Ascending aorta (tissue), 2 donors: ENCODE measurements at places on chromosomes 16 and 17. TPM values are rescaled to one million over a fixed set of nuclear protein-coding genes. Genes with fewer than 3 reads are reported as not detected.

The KRT33B gene
- total RNA-seq = not detected

The CD300E gene
- total RNA-seq = 0.21 TPM

The C16orf46 gene
- total RNA-seq = not detected

The MFSD6L gene
- total RNA-seq = not detected

The PALB2 gene
- 2.1 TPM for total RNA-seq

The ABCA6 gene
- 37.4 TPM for total RNA-seq

DNA sequence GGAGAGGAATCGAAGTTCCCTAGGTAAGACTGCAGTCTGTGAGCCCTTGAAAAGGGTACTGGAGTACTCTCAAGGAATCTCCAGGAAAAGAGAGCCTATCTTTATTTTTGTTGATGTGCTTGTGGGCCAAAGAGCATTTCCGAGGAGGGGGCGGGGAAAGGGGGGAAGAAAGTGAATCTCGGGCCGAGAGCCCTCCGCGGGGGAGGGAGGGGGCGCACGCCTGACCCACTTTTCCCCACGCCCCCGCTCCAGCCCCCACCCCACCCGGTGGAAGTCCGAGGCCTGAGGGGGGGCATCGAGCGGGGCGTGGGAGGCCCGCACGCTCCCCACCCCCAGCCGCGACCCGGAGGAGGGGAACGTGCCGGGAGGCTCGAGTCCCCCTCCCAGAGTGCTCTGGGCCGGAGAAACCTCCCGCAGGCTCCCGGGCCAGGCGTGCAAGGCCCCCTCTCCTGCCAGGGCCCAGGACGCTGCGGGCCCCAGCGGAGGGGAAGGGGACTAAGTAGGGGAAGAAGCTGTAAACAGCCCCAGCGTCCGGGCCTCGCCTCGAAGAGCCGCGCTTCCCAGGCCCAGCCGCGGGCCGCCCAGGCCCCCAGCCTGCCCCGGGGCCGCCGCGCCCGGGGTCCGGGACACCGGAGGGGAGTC lies 444 bp downstream of the HELZ start:
- peak; percentile 49 for DNase-seq

DNA sequence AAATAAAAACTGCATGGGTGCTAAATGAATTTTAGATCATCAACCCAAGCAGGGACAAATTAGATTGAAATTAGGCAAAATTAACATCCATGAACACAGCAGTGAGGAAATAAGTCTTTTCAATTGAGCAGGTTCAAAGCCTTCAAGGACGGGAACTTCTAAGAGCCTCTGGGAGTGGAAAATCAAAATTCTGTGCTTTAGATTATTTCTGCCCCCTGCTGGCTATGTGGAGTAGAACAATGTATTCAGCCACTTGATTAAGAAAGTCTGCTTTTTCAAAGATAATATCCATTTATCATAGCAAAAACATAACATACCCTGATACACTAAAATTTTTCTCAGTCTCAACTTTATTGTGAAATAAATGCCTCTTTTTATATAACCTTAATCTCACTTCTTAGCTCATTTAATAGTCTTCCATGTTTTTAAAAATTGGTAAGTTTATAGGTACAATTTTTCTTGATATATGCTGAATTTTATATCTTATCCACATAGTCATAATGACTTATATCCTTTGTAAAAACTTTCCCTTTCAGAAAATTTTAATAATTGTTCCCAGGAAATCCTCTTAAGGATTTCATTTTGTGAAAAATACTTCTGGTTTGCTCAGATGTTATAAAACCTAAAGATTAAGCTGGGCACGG lies 28.1 kb upstream of the NOL11 start:
- DNase-seq = no peak

DNA sequence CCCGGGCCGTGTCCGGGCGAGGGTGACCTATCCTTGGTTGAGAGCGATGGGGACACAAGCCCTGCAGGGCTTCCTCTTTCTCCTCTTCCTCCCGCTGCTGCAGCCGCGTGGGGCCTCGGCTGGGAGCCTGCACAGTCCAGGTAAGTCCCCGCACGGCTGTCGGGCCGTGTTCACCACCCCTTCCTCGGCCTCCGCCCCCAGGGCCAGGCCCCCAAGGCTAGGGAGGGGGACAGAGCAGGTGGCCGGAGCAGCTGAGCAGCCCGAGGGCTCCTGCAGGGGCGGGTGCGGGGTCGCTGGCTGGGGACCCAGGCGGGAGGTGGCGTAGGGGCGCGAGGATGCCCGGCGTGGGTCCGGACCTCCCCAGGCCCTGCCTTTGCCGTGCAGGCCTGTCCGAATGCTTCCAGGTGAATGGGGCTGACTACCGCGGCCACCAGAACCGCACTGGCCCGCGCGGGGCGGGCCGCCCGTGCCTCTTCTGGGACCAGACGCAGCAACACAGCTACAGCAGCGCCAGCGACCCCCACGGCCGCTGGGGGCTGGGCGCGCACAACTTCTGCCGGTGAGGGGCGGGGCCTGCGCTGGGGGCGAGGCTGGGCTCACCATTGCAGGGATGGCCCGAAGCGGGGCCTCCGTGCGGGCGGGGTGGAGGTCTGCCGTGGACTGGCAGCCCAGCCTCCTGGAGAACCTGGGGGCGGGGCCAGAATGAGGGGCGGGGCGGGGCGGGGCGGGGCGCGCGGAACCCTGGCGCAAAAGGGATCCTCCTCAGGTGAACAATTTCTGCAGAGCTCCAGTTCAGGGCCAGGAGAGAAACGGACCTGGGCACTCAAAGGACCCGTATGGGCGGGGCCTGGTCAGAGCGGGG lies 631 bp downstream of the KREMEN2 start:
- no peak for DNase-seq

DNA sequence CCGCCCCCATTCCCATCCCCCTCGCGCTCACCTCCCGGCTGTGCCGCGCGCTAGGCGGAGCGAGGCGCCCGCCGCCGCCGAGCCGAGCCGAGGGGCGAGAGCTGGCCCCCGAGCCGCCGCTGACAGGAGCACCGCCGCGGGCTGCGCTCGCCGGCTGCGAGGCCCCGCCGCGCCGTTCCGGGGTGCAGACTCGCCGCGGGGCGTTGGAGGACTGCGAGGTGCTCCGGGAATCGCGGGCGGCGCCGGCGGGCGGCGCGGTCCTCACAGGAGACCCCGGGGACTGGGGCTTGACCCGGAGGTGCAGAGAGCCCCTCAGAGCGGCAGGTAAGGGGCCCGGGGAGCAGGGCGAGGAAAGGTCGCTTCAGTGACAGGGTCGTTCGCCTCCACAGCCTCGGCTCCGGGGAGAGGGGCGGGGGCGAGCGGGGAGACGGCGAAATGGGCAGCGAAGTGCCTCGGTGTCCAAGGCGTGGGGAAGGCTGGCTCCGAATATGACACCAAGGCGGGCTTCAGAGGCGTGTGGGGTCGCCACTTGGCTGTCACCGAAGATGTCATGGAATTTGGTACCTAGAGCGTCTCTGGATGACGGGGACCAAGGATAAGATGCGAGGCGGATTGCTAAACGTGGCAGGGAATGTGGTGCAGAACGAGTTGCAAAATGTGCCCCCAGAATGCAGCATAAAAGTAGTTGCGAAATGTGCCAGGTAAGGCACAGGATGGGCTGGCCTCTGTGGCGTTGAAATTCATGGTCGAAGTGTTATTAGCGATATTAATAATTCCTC lies 580 bp downstream of the TANC2 start:
- DNase-seq = no peak

DNA sequence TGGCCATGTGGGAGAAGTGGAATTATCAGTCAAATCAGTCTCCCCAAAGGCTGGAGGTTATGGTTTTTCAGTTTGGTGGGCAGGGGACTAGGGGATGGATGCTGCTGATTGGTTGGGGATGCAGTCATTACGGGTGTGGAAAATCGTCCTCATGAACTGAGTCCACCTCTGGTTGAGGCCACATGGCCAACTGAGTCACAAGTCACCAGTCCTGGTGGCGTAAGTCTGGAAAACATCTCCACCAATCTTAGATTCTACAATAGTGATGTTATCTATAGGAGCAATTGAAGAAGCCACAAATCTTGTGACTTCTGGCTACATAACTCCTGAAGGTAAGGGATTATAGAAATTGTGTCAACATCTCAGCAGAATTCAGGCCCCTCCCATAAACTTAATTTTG lies 5.2 kb upstream of the RNF135 start:
- peak; percentile 4 for DNase-seq

DNA sequence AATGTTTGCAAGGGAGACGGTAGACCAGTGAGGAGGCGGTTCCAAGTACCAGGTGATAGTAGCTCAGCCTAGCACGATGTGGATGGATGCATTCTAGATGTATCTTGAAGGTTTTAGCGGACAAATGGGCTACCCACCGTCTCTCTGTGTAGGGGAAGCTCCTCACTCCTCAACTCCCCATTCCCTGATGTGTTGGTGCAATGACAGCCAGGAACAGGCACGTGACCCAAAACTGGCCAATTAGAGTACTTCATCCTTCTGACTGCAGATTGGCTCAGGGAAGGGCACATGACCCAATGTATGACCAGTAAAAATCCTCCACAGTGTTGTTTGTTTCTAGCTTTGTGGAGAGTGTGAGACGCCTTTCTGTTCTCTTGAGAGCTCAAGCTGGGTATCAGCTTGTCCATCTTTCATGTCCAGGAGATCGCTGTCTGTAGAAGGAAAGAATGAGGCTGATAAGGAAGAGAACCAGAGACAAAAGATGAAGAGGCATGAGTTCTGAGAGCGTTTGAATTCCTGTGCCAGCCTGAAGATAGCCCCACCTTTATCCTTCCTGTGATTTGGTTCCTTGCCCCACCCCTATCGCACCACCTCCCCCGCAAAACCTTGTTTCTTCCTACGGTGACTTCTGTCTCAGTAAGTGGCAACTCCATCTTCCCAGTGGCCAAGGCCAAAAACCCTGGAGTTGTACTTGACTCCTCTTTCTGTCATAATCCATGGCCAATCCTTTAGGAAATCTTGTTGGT lies 2.3 kb upstream of the BORCS6 start:
- DNase-seq = peak; percentile 94

GRCh38 chr17:39834017-39834416 lies 30.1 kb downstream of the IKZF3 start:
- no peak for DNase-seq

DNA sequence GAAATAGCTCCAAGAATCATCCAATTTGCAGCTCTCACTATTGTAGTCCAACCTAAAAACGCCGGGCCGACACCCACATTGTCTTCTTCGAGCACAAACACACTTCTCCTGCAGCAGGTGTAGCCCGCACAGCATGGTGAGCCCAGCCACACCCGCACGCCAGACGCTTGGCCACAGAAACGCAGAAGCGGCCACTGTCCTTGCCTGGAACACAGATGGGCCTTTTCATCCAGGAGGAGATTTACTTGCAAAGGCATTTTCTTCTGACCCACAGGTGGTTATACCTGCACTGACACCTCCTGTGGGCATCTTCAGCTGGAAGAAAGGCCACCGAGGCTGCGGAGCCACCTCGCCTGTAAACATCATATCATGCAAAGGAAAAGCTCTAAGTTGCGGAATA lies 98.4 kb downstream of the ADCY9 start:
- no peak for DNase-seq

DNA sequence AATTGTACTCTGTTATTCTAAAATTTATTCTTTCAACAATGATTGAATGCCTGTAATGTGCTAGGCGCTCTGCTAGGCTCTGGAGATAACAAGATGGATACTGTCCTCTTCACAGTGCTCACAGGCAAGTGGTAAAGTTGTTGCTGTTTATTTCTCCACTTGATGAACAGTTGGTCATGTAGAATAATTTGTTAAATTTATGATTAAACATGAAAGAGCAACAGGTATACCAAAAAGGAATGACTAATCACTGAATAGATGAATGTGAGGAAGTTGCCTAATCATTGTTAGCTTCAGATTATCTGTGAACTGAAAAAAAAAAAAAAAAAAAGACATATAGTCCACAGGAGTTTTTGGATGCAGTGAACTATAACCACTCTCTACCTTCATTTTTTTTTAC lies 62.3 kb downstream of the NFATC3 start:
- DNase-seq = no peak

GRCh38 chr16:70692873-70693671 lies 7.2 kb upstream of the MTSS2 start:
- no peak for DNase-seq

DNA sequence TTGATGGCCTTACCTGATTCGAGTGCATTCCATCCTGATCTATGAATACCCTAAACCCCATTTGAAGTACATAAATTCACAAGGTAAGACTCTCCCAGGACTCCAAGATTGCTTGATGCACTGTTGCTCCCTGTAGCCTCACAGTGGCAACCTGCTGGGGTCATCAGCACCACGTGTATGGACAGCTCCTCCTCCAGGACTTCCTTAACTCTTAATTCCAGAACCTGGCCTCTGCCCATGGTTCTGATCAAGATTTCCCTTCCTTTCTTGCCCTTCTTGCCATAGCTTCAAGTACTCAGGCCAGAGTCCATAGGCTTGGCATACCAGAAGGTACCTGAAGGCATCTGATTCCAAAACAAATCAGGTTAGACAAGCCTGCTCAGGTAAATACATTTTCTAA lies 34.0 kb upstream of the NLK start:
- no peak for DNase-seq

DNA sequence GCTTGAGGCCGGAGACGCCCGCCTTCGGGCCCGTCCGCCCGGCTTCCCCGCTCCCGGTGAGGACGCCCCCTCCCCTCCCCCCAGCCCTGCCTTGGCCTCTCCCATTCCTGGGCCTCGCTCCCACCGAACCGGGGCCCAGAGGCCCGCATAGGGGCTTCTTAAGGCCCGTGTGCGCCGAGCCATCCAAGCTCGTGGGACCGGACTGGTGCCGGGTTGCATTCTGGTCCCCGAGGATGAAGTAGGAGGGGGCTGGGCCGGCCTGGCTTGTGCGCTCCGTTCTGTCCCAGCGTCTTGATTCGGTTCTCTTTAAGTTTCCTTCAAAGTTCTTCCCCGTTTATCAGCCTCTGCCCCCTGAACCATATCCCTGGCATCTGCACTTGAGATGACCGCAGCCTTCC lies 488 bp downstream of the SENP3 start:
- DNase-seq = no peak

DNA sequence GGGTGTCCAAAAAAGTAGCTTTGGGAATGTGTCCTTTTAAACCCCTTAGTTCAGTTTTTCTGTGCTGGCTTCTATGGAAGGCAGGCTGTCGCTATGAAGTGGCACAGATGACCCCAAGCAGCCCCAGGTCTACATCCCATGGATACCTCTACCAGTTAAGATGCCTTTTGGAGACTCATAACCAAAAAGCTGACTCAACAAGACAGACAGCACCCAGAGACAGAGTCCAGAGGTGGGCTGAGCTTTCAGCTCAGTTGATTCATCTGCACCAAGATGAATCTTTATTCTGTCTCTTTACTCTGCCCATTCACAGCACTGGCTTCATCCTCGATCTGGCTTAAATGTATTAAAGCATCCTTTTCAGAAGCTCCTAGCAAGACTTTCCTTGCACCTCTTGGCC lies 29.8 kb upstream of the RBBP6 start:
- no peak for DNase-seq

DNA sequence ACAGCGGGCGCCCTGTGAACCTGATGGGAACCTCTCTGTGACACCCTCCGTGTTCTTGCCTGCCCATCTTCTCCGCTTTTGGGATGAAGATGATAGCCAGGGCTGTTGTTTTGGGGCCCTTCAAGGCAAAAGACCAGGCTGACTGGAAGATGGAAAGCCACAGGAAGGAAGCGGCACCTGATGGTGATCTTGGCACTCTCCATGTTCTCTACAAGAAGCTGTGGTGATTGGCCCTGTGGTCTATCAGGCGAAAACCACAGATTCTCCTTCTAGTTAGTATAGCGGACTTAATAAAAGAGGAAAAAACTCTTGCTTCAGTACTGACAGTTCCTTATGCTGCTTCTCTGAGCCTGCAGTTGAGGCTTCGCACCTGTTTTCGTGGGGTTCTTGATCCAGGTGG lies 10.5 kb downstream of the CDK5RAP3 start:
- DNase-seq = no peak
